Calu3 (cell line): ENCODE measurements at places on chromosomes 12 and 14. TPM values are rescaled to one million over a fixed set of nuclear protein-coding genes. Genes with fewer than 3 reads are reported as not detected.

The ANO2 gene
- not detected in 2 replicates for total RNA-seq

The ITGA7 gene
- total RNA-seq = 5.9 and 6.3 TPM in 2 replicates

The GZMB gene
- total RNA-seq = not detected in 2 replicates

The ARG2 gene
- total RNA-seq = 11.2 and 18.4 TPM in 2 replicates

The MGP gene
- total RNA-seq = 0.64 TPM in 1 of 2 replicates, not detected in the other

The OTOGL gene
- 0.05 and 0.09 TPM in 2 replicates for total RNA-seq

The KRT73 gene
- not detected in 2 replicates for total RNA-seq

The GPR65 gene
- 0.09 and 0.12 TPM in 2 replicates for total RNA-seq

The CD27 gene
- total RNA-seq = not detected in 2 replicates

The NXPH4 gene
- total RNA-seq = 2.0 and 4.1 TPM in 2 replicates

The LIMA1 gene
- 48.9 and 67.6 TPM in 2 replicates for total RNA-seq

The DLGAP5 gene
- 48.7 and 54.3 TPM in 2 replicates for total RNA-seq

The MYG1 gene
- total RNA-seq = 29.7 and 32.4 TPM in 2 replicates

The BMP4 gene
- total RNA-seq = 23.0 and 24.8 TPM in 2 replicates
